ENCODE measurements at places on chromosomes 1 and 21. TPM values are rescaled to one million over a fixed set of nuclear protein-coding genes. Genes with fewer than 3 reads are reported as not detected.

DNA sequence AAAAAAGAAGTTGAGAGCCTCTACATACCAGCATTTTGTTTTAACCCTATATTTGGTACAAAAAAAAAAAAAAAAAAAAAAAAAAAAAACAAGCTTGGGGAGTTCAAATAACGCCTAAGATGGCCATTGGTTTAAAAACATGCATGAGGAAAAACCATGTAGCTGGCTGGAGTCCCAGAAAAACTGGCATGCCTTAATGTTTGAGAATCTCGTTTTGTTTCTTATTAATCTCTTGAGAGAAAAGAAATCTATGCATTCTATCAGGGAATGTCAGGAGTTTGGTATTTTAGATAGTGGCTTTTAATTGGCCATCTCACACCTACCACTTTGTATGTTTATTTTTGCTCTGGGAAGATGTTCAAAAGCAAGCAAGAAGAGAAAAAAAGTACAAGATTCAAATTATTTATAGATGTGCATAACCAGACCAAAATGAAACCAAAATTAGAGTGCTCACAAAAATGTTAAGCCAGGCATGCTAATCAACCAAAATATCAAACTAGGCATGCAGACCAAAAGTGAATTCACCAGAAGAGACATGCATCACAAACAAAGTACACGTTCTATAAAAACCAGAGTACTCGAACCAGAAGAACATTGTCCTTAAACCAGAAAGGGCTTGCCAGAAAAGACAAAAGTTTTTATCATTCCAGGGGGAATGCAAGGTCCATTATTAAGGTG is 156.6 kb downstream of the AK5 start:
- no peaks in the 10 kb centered on the region for H3K36me3 ChIP-seq
- no peak for DNase-seq
- H3K27me3 ChIP-seq, result no peaks in the 10 kb centered on the region

DNA sequence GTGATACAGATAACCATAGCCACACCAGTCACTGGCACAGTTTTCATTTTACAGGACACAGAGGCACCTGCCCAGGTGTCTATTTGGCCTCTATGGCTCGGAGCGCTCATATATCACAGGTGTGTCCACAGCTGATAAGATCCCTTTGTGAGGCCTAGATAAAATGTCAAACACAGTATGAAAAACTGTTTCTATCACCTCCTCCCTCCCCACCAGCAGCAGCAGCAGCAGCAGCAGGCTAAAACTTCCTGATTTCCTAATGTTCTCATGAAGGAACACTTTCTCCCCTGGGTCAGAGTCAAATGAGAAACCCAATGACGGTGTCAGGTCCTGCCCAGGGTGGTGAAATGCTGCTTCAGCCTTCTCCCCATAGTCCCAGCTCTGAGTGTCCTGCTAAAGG is 24.4 kb downstream of the ELAPOR1 start:
- no peaks in the 10 kb centered on the region for H3K36me3 ChIP-seq
- H3K4me1 ChIP-seq, result peaks cover 18% of the 10 kb centered on the region
- H3K27me3 ChIP-seq, result no peaks in the 10 kb centered on the region
- H3K27ac ChIP-seq, result no peak overlapping the region
- H3K4me3 ChIP-seq, result no peak overlapping the region

DNA sequence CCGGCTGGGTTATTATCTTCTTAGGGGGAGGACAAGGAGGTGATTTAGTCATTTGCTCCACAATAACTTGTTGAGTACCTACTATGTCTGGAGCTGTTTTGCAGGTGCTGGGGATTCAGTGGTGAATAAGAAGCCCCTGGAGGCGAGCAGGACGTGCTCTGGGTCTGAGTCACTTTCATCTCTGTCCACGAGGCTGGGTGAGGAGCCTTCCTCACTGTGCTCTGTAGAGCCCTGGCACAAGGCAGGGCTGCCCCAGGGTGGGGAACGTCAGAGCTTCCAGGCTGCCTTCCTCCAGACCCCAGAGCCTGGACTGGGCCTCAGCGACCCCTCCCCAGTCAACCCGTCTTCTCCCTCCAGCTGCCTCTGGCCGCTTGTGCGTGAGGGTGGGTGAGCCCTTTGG is 2.5 kb upstream of the PADI6 start:
- H3K4me3 ChIP-seq, result no peak overlapping the region
- DNase-seq, result no peak
- no peaks in the 10 kb centered on the region for H3K36me3 ChIP-seq
- H3K27me3 ChIP-seq, result no peaks in the 10 kb centered on the region
- H3K27ac ChIP-seq, result no peak overlapping the region

The DNM3 gene
- 1.9 TPM for polyA plus RNA-seq

- H3K4me3 ChIP-seq, result no peak overlapping the region
- no peak for DNase-seq
- no peaks in the 10 kb centered on the region for H3K27me3 ChIP-seq
- no peaks in the 10 kb centered on the region for H3K36me3 ChIP-seq
- H3K4me1 ChIP-seq, result peaks cover 61% of the 10 kb centered on the region
- no peak overlapping the region for H3K27ac ChIP-seq
Measured at GRCh38 chr1:235857756-235858155, 8.9 kb downstream of the LYST start.

The ADORA3 gene
- polyA plus RNA-seq, result 4.9 TPM

GRCh38 chr1:10484521-10484920 is 9.8 kb downstream of the PEX14 start:
- no peaks in the 10 kb centered on the region for H3K27me3 ChIP-seq
- H3K4me3 ChIP-seq, result no peak overlapping the region
- H3K4me1 ChIP-seq, result no peaks in the 10 kb centered on the region
- no peak overlapping the region for H3K27ac ChIP-seq

DNA sequence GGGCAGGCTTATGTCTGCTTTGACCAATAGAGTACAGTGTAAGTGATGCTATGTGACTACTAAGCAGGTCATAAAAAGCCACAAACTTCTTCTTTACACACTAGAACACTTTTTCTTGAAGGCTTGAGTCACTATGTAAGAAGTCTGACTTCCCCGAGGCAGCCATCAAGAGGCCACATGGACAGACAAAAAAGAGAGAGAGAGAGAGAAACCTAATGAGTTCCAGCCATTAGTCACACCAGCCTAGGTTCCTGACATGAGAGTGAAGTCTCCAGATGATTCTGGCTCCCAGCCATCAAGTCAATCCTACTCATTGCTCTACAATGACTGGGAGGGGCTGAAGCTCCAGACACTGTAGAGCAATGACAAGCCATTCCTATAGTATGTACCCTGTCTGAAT is 101.4 kb downstream of the LHX9 start:
- H3K27ac ChIP-seq, result no peak overlapping the region
- no peaks in the 10 kb centered on the region for H3K27me3 ChIP-seq
- H3K4me3 ChIP-seq, result no peak overlapping the region

The IVL gene
- 0.04 TPM for polyA plus RNA-seq

DNA sequence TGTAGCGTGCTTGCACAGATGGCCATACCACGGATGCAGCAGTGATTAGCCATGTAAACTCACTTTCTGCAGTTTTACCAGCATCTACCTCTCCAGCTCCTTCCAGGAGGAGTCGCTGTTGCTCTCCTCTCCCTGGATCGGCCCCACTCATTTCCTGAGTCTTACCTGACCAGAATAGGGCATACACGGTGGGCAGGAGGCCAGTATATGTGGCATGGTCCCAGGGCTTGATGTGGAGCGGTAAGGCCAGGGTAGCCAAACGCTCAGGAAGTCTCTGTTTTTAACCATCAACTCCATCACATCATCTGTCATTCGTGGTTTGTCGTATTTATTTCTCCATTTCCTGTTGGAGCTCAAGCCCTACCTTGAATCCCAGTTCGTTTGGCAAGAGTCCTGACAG is 163.4 kb upstream of the USP24 start:
- DNase-seq, result no peak
- H3K4me3 ChIP-seq, result no peak overlapping the region
- H3K27me3 ChIP-seq, result no peaks in the 10 kb centered on the region
- no peaks in the 10 kb centered on the region for H3K36me3 ChIP-seq

DNA sequence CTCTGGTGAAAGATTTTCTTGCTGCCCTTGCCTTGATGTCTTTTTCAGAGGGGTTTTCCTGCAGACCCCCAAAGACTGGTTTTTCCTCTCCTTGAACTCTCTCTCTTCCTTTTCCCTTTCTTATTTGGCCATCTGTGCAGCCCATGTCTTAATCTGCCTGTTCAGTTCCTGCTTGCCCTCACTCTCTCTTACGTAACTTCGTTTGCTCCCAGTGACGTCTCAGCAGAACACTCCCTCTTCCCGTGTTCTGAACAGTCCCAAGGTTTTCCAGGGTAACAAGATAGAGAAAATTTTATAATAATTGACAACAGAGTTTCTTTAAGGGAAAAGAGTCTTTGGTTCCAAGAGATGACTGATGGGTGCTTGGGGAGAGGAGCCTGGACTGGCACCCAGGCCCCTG is 109.1 kb upstream of the LMO4 start:
- H3K4me1 ChIP-seq, result no peaks in the 10 kb centered on the region
- DNase-seq, result no peak
- H3K36me3 ChIP-seq, result no peaks in the 10 kb centered on the region
- no peaks in the 10 kb centered on the region for H3K27me3 ChIP-seq

DNA sequence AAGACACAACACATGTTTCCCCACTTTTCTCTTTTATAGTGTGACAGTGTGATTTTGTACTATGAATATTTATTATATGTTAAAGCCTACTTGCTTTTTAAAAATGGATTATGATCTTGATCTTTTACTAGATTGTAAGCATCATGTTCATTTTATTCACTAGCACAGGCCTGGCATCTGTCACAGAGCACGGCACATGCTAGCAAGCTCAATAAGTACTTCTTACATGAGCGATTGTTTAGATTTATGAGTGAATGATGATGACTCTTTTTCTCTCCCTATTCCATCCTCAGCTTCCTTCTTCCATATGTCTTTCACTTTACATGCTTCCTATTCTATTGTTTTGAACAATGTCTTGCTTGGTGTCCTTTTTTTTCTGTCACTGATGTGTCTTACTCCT is 1454.1 kb downstream of the MRPL39 start:
- H3K4me3 ChIP-seq, result no peak overlapping the region
- no peaks in the 10 kb centered on the region for H3K36me3 ChIP-seq
- H3K4me1 ChIP-seq, result no peaks in the 10 kb centered on the region
- H3K27me3 ChIP-seq, result no peaks in the 10 kb centered on the region

DNA sequence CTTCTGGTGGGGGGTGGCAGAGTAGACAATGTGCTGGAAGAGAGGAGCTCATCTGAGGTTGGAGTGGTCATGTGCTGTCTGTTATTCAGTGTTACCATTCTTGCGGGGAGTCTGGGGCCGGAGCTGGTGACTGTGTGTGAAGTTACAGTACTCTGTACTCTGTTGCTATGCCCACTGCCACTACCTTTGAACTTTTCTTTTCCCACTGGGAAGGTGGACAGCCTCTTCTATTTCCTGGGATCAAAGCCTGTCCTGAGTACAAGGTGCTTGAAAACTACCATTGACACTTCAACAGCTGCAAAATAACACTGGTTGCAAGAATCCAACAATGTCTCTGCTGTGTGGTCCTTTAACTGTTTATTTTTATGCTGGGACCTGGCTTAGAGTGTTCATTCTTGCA is 66.4 kb upstream of the ZNF326 start:
- H3K27ac ChIP-seq, result no peak overlapping the region
- H3K4me3 ChIP-seq, result no peak overlapping the region
- DNase-seq, result no peak
- H3K36me3 ChIP-seq, result peaks cover 31% of the 10 kb centered on the region

The ACKR1 gene
- polyA plus RNA-seq, result 68.3 TPM

- H3K4me1 ChIP-seq, result no peaks in the 10 kb centered on the region
- no peak overlapping the region for H3K27ac ChIP-seq
- H3K4me3 ChIP-seq, result no peak overlapping the region
- DNase-seq, result no peak
Measured at GRCh38 chr1:165925498-165926079, 98.2 kb downstream of the UCK2 start.

- no peaks in the 10 kb centered on the region for H3K36me3 ChIP-seq
- no peak for DNase-seq
- H3K4me3 ChIP-seq, result no peak overlapping the region
Measured at GRCh38 chr1:185016880-185017279, 28.5 kb upstream of the RNF2 start.

The FYB2 gene
- polyA plus RNA-seq, result not detected

The LDLRAD1 gene
- polyA plus RNA-seq, result not detected

DNA sequence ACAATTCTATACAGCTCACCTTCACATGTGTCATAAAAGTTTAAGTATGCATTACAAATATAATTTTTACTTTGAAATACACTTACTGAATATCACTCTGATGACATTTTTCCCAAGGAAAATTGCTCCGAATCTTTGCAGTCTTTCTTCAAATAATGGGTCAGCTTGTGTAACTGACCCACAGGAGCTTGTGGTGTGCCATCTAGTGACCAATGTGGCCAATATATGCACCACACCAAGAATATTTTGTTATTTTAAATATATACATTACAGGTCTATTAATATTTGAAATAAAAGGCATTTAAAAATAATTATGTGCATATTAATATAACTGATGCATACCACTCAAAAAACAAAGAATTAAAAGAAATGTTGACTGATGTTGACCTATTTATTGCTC is 271.4 kb downstream of the TBX15 start:
- no peak for DNase-seq
- no peaks in the 10 kb centered on the region for H3K36me3 ChIP-seq
- no peaks in the 10 kb centered on the region for H3K4me1 ChIP-seq
- no peak overlapping the region for H3K27ac ChIP-seq

- no peak for DNase-seq
- no peak overlapping the region for H3K4me3 ChIP-seq
- no peaks in the 10 kb centered on the region for H3K36me3 ChIP-seq
- H3K27me3 ChIP-seq, result no peaks in the 10 kb centered on the region
- no peak overlapping the region for H3K27ac ChIP-seq
Measured at GRCh38 chr1:64269558-64269884, 66.1 kb downstream of the UBE2U start.

DNA sequence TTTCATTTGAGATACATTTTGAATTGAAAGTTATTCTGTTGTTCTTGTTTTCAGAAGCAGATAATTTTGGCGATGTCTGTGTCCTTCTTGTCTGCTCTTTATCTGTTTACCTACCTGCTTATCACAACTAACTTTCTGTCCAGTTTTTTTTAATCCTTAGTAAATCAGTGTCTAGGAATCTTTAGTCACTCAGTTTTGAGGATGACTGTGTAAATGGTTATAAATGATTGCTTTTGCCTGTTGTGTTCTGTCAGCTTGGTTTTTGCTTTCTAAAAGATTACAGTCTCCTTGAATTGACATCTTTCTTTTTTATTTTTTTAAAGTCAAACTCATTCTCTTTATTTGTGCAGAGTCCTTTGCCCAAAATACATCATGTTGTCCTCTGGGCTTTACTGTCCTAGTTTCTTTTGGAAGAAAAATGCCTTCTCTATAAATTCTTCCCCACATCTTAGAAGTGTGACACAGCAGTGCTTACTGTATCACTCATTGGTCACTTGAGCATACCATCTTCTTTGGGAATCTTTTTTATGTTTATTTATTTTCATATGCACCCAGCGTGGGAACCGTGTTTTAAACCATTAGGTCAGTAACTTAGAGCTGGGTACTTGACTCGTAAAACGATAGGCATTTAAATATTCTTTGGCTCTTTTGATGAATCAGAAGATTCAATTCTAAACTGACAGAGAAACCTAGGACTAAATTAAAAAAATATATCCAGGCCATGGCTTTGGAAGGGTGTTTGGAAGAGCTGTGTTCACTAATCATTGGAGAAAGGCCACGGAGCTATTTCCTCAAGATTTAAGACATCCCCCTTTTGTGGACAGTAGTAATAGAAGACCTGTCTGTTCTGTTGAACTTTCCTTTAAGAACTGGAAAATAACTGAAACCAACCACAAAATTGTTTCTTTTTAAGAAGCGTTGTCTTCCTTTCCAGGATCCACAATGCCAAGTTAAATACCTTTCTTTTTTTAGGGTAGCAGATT is 20.9 kb downstream of the LAMC1 start:
- no peaks in the 10 kb centered on the region for H3K27me3 ChIP-seq
- H3K4me1 ChIP-seq, result peaks cover 6% of the 10 kb centered on the region
- H3K27ac ChIP-seq, result no peak overlapping the region
- no peak for DNase-seq
